ENCODE measurements at places on chromosomes 7 and 10. TPM values are rescaled to one million over a fixed set of nuclear protein-coding genes. Genes with fewer than 3 reads are reported as not detected.

The GPR158 gene
- total RNA-seq = under 0.01 TPM

The TFPI2 gene
- total RNA-seq = not detected

The FAM107B gene
- 267 TPM for total RNA-seq

The PKD2L1 gene
- total RNA-seq = under 0.01 TPM

Measured in mononuclear cell (primary cell).